ENCODE measurements at places on chromosomes 3 and 15.

DNA sequence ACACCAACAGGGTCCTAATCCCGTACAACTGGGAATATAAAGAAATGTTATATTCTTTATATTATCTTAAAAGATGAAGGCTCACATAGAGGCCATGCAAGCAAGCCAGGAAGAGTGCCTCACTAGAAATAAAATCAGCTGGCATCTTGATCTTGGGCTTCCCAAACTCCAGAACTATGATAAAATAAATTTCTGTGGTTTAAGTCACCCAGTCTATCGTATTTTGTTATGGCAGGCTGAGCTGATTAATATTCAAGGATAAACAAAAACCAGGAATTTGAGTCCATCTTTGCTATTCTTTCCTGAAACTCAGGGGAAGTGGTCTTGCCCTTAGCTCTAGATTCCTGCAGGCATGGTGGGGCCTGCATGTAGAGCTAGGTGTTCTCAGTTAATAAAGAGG is 42.7 kb downstream of the ATOSA start:
- no peak for DNase-seq

GRCh38 chr15:64630396-64631107 is 144.8 kb downstream of the RBPMS2 start:
- DNase-seq, result no peak

- DNase-seq, result no peak
Measured at GRCh38 chr15:101256757-101257156, 4.9 kb upstream of the CHSY1 start.

- DNase-seq, result no peak
Measured at GRCh38 chr3:100506355-100506754, 13.9 kb downstream of the TMEM45A start.

DNA sequence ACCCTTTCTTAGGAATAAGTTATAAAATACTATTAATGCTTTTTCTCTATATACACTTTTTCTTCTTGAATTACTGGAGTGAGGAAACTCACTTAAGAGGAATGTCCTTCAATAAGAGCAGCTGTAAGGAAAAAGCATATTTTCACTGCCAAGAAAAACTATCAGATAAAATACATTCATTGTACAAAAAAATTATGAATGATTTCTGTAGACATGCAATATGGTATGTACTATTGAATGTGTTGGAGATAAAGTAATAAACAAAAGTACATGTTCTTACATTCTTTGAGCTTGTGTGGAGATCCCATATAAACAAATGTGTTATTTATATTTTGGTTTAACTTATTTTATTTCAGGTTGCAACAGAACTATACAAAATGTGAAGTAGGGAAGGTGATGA is 241.0 kb upstream of the ZNF717 start:
- DNase-seq, result no peak

DNA sequence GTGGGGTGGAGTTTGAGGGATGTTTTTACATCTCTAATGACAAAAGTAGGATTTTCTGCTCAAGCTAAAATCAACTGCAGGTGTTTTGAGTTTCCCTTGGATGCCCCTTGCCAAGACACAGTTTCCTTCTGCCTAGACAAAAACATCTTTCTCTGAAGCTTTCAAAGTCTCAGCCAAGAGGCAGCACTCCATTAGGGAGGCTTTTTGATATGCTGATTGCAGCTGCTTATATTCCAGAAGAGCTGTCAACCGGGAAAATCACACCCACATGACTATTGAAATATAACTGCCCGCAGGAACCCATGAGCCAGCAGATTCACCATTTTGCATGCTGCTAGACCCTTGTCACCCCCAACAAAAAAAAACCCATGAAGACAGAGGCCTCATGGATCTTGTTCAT is 27.5 kb upstream of the ZNF148 start:
- no peak for DNase-seq

GRCh38 chr15:53580366-53580765 is 179.1 kb downstream of the WDR72 start:
- peak; percentile 15 for DNase-seq

GRCh38 chr15:66129586-66129985 is 124.0 kb downstream of the MEGF11 start:
- no peak for DNase-seq

GRCh38 chr15:76217029-76217881 is 94.0 kb downstream of the ETFA start:
- no peak for DNase-seq

DNA sequence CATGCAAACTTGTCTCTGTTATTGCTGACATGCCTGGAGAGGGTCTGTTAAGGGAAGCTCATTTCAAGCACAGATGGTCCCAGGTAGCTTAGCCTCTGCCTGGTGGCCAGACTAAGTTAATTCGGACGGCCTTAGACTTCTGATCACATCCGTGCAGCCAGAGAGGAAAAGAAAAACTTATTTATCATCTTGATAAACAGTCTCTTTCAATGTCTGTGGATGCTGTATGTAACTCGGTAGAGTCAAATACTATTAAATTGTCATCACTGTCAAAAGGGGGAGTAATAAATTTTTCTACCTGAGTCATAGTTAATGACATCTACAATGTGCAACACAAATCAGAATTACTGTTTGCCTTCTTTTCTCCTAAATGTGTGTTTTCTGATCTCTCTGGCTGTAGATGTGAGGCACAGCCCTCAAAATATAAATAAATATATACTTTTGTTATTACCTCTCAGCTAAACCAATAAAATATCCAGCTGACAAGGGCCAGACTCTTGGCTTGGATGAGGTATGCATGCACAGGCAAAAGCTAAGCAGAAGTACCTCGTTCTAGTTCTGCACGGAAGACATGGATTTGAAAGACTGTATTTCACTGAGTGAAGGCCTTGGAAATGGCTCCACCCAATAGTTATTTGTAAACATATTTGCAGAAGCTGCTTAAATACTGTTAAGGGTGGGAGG is 530.0 kb downstream of the TAFA4 start:
- no peak for DNase-seq

- DNase-seq, result no peak
Measured at GRCh38 chr3:119817071-119817470, 35.2 kb downstream of the NR1I2 start.

- no peak for DNase-seq
Measured at GRCh38 chr3:13046569-13047274, 26.5 kb downstream of the IQSEC1 start.
